Activated naive CD4-positive, alpha-beta T cell (primary cell): ENCODE measurements at places on chromosomes 11 and 22.

DNA sequence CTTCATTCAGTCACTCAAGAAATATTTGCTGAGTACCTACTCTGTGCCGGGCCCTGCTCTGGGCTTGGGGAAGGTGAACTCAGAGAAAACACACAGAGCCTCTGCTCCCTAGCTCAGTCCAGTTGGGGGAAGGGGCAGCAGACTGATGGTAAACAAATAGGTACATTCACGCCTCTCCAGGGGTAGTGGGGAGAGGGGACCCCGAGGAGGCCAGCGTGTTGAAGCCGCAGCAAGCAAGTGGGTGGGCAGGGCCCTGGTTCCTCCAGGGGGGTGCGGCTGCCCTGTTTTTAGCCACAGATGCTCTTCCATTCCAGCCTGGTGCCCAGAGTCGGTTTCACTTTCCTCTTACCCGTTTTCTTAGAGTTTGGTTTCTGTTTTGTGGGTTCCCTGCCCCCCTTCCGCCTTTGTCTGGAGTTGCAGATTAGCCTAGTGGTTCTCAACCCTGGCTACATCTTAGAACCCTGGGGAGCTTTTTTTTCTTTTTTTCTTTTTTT lies 8.7 kb downstream of the DRAP1 start:
- DNase-seq: peak; percentile 18

- no peak for DNase-seq
Measured at GRCh38 chr11:1298695-1299492, 10.5 kb downstream of the TOLLIP start.

DNA sequence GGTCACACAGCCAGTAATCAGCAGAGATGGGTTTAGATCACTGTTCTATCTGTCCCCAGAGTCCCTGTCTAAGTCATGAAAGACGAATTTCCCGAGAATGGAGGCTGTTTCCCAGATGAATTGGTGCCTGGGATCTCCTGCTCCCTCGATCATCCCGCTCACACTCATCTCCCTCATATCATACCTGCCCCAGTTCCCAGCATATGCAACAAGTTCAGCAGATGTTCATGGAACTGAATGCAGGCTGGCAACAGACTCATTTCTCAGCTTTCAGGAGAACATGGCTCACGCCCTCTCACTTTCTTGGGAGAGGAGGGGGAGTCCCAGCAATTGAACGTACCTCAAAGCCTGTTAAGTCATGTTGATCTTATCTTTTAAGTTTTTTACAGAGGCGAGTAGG lies 22.1 kb downstream of the CD6 start:
- no peak for DNase-seq

- DNase-seq: no peak
Measured at GRCh38 chr11:102709201-102709945, 3.8 kb upstream of the MMP27 start.

GRCh38 chr11:27213232-27213660 lies 149.8 kb downstream of the CCDC34 start:
- no peak for DNase-seq

GRCh38 chr11:27949951-27950738 lies 157.8 kb downstream of the KIF18A start:
- no peak for DNase-seq

DNA sequence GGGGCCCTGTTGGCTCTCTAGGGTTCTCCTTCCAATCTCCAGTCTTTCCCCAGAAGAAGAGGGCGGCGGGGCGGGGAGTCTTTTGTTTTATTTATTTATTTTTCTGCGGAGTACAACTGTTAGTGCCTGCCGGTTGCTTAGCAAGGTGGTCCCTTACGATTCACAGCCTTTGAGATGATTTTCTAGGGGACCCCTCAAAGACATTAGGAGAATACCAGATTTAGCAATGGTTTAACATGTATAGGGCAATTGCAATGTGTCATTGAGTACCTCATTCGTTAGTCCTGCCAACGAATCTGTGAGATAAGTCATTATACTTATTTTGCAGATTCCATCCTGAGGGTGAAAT lies 307 bp upstream of the MRPL16 start:
- no peak for DNase-seq

DNA sequence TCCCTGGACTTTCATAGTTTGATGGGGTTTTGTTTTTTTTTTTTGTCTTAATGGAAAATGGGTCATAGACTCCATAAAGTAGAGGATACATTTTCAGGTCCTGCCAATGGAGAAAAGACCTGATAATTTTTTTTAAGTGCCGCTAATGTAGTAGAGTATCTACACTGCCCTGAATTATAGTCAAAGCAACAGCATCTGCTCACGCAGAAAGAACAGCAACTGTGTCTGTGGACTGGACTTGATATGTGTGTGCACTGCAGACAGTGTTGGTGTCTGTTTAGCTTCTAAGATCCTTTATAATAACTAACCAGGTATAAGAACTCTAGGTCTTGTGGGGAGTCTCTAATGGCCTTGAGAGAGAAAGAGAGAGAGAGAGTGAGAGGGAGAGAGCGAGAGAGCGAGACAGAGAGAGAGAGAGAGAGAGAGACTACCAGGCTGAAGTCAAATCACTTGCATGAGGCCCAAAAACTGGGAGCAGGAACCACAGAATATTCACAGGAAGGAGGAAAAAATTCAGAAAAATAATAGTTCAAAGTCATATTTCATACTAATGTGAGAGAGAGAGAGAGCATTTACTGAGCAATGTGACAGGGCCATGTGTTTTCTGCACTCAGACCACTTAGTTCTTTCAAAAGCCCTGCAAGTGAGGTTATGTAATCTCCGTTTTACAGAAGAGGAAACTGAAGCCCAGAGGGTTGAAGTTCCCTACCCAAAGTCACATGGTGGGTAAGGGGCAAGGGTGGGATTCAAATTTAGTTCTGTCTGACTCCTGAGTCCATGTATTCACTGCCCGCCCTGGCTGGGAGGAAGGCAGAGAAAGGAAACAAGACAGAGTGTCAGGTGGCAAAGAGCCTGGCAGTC lies 8.6 kb upstream of the MIAT start:
- DNase-seq: no peak

- DNase-seq: no peak
Measured at GRCh38 chr11:117765068-117765467, 31.9 kb downstream of the DSCAML1 start.

DNA sequence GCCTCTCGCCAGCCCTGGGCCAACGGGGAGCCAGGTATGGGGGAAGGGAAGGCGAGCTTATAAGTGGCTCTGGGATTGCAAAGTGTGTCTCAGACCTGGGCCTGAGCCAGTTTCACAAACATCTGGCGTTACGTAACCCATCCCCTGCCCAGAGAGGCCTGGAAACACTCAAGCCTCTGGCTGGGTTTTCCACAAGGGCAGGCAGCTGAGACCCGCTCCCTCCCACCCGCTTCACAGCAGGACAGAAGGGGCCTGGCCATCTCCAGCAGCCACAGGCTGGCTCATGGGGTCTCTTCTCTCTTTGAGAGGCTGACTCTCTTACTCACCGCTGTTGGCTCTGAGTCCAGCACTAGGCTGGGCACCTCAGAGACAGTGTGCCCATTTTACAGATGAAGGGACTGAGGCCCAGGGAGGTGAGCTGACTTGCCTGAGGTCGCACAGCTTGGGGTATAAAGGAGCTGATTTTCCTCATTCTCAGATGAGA lies 44.5 kb downstream of the TRIOBP start:
- no peak for DNase-seq

- DNase-seq: peak; percentile 79
Measured at GRCh38 chr11:130861902-130862860, 54.1 kb downstream of the SNX19 start.

DNA sequence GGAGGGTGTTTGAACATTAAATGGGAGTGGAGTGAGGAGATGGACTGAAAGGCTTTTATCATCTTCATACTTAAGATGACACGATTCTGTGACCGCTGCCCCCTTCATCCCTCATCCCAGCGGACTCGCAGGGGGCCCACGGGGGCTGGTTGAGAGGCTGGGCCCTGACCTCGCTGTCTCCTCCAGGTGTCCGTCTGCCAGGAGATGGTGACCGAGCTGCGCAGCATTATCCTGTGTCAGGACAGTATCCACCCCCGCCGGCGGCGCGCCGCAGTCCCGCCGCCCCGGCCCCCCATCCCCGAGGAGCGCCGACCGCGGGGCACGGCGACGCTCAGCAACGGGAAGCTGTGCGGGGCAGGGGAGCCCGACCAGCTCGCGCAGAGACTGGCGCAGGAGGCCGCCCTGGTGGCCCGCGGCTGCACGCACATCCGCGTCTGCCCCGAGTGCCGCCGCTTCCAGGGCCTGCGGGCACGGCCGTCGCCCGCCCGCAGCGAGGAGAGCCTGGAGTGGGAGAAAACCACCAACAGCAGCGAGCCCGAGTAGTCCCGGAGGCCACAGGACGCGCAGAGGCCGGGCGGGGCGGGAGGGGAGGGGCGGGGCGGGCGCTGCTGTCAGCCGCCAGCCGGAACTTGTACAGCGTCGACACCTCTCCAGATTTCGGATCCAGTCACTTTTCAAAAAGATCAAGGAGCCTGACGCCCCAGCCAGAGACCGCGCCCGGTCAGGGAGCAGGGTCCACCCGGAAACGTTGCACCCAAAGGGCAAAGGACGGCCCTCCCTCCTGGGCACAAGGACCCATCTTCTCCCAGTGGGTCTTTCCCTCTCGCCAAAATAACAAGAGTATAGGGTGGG lies 38.0 kb upstream of the TBCEL start:
- DNase-seq: no peak

DNA sequence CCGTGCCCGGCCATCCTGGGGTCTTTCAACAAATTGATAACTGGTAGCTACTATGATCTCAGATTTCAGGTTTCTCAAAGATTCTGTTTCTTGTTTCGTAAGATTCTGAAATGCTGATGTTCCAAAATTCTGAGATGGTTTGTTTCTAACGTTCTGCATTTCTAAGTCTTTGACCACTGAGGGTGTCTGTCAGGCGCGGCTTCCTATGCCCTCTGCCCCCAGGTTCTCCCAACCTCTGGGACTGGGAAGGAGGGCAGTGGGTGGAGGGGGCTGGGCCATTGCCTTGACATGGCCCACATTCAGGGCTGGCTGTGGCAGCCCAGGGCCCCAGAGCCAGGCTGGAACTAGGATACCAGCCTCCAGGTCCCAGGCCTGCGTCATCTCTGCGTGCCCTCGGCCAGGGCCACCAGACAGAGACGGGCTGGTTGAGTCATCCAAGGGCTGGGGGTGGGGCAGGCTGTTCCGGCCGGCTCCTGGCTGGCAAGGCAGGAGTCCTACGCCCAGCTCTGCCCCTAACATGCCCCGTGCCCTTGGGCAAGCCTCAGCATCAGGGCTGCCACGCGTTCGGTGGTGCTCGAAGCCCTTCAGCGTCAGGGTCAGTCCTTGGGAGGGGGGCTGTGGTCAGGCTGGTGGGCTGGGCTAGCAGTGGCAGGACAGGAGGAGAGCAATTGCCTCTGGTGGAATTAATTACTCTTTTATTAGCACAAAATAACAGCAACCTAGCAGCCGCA lies 5.2 kb downstream of the TMEM134 start:
- DNase-seq: no peak

DNA sequence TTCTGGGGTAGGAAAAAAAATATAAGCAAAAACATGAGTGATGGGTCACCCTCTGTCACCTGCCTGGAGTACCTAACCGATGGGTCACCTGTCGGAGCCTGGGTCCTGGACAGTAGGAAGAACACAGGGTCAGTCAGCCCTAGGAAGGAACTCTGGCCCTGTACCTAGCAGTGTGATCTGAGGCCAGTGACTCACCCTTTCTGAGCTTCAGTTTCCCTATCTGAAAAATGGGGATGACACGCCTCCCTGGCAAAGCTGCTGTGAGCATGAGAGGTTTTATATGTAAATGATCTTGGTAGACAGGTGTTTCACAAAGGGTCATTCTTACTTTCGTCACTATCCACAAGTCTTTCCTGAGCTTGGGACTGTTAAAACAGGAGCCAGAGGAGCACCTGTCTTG lies 182.0 kb downstream of the ST3GAL4 start:
- no peak for DNase-seq

- no peak for DNase-seq
Measured at GRCh38 chr11:14203321-14203720, 155.7 kb downstream of the RRAS2 start.

DNA sequence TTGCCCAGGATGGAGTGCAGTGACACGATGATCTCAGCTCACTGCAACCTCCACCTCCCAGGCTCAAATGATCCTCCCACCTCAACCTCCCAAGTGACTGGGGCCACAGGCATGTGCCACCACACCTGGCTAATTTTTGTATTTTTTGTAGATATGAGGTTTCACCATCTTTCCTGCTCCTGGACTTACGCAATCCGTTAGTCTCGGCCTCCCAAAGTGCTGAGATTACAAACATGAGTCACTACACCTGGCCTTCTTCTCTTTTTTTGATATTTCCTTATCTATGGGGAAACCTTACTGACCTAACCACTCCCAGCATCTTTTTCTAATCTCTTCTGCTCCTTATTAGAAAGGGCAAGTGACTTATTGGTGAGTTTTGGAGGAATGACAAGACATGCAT lies 121.7 kb upstream of the CHORDC1 start:
- no peak for DNase-seq

GRCh38 chr11:70326365-70326811 lies 55.9 kb downstream of the PPFIA1 start:
- DNase-seq: no peak

DNA sequence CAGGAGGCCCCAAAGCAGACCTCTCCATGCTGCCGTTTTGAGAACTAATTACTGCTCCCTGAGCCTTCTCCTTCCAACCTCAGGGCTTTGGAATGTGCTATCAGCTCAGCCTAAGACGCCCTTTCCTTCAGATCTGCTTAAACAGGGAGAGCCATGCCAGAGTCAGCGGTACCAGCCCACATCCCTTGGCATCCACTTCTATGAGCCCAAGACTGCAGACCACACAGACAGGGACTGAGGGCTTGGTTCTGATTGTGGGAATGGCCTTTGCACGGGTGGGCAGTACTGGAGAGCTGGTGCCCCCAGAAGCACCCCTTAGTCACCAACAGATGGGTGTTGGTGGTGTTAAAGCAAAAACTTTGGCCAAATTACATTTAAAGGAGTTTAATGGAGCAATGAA lies 146.5 kb downstream of the TTC17 start:
- no peak for DNase-seq

DNA sequence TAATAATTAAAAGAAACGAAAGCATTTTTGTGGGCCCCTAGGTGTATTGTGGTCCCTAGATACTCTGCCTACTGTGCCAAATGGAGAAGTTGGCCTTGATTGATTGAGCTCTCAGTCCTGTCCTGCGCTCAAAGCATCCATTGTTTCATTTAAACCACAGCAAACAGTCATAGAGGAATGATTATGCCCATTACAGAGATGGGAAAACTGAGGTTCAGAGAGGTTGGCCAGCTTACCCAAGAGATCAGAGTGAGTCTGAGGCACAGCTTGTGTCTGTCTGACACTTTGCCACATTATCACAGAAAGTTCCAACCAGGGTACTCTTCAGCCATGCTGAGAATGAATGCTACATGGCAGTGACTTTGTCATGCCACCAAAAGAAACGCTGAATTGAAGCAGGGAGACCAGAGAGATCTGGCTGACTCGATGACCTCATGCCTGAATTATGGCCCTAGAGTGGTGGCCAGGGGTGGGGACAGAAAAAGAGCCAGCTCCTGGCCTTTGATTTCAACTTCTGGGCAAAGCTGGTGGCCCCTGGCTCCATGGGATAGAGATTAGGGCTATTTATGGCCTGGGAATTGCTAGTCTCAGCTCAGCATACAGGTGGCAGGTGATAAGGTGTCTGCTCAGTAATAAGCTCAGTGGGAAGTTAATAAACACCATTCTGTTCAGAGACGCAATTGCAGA lies 180.5 kb downstream of the MIAT start:
- DNase-seq: no peak
